Renal cortical epithelial cell (primary cell): ENCODE measurements at places on chromosomes 1 and 21. TPM values are rescaled to one million over a fixed set of nuclear protein-coding genes. Genes with fewer than 3 reads are reported as not detected.

- DNase-seq: no peak
Measured at GRCh38 chr1:33339413-33339812, 18.5 kb upstream of the A3GALT2 start.

The GPR161 gene
- total RNA-seq: 10.4 and 20.0 TPM in 2 replicates

- no peak for DNase-seq
Measured at GRCh38 chr1:33244809-33245186, 11.5 kb upstream of the ZNF362 start.

DNA sequence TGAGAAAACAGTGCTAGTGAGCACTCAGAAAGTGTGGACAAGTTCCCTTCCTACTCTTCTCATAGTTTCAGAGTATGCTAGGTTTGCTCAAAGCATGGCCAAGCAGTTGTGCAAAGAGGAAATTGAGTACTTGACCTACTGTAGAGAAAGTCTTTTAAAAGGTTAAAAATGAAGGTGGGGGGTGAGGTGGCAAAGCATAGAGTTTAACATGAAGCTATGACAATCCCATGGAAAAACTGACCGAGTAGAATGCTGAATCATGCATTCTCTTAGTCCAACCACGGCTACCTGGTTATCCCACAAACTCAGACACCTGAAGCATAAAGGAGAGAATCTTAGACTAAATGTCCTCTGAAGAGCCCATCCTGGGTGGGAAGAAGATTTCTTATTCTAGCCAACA lies 79.9 kb downstream of the PTPN14 start:
- DNase-seq: peak; percentile 57

DNA sequence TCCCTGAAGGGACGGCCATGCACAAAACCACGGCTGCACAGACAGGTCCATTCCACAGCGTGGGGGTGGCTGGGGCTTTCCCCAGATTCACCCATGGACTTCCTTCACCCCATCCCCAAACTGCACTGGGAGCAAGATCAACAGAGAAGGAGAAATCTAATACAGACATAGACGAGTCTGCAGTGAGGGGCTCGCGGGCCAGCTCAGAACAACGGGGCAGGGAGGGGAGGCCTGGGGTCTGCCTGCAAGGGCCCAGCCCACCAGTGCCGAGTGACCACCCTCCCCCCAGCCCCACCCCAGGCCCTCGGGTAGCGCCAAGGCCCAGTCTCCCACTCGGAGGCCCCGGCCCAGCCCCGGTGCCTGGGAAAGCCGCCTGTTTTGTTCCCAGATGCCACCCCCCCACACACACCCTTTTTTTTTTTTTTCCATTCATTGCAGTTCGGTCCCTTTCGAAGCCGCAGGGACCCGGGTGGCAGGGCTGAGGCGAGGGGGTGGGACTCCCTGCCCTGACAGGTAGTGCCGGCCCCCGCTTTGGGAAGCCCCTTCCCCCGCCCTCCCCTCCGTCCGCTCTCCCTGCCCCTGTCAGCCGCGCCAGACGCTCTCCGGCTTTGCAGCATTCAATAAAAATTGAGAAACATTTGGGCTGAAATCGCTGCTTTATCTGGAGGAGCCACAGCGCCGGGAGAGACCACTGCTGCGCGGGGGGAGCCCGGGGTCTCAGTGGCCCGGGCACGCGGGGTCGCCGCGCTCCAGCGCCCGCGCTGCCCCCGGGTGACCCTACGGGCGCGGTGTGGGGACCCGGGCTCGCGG lies 543 bp upstream of the EPHB2 start:
- DNase-seq: peak; percentile 28

GRCh38 chr1:247407180-247407616 lies 8.8 kb upstream of the NLRP3 start:
- no peak for DNase-seq

DNA sequence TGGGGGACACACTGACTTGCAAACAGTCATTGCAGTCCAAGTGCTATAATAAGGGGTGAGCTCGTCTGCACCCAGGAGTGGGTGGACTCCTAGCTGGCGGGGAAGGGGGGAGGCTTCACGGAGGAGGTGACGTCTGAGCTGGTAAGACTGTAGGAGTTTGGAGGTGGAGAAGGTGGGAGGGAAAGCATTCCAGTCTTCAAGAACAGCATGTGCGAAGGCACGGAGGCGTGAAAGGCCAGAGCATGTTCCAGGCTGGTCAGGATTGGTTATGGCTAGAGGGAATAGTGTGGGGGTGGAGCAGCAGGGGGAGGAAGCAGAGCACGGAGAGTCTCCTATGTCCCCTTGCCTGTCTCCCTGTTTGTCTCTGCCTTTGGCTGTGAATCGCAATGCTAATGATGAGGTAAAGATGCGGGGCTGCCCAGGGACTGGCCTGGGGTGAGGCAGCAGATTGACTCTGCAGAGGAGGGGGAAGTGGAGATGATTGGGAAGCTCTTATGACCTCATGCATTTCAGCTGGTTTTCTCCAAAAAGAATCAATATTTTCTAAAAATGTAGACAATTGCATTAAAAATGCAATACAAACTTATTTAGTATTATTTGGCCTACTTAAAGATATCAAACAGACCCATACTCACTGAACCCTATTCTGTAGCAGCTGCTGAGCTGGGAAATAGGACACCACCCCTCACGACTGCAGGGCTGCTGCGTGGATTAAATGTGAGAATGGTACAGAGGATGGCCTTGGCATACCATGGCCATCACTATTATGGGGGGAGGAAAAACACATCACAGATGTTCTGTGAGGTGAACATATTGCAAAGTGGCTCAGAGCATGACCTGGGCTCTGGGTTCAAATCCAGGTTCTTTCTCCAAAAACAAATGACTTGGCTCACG lies 2.6 kb upstream of the ZNF436 start:
- peak; percentile 56 for DNase-seq

DNA sequence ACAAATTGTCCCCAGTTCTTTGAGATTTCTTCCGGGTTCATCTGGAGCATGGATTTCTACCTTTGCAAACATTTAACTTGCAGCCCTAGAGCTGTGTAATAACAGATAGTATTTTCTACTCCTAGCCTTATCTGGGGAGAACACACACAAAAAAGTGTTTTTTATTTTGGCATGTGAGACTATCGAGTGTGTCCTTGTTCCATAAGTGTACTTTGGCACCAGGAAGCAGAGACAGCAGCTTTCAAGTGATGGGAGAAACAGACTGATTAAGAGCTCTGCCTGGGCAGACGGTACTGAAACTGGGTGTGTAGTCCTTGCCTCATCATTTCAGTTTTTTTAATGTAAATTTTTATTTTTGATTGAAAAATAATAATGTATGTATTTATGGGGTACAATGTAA lies 297.4 kb downstream of the ST6GALNAC3 start:
- no peak for DNase-seq

The BATF3 gene
- 0.55 and 3.6 TPM in 2 replicates for total RNA-seq

- DNase-seq: peak; percentile 40
Measured at GRCh38 chr1:167227934-167228378, 7.3 kb downstream of the POU2F1 start.

The GSTM5 gene
- not detected in 2 replicates for total RNA-seq

The DCDC2B gene
- not detected in 2 replicates for total RNA-seq
